ENCODE measurements at places on chromosomes 2 and 18. TPM values are rescaled to one million over a fixed set of nuclear protein-coding genes. Genes with fewer than 3 reads are reported as not detected.

- DNase-seq = no peak
Observed at GRCh38 chr2:10016802-10017258, 26.5 kb upstream of the KLF11 start.

DNA sequence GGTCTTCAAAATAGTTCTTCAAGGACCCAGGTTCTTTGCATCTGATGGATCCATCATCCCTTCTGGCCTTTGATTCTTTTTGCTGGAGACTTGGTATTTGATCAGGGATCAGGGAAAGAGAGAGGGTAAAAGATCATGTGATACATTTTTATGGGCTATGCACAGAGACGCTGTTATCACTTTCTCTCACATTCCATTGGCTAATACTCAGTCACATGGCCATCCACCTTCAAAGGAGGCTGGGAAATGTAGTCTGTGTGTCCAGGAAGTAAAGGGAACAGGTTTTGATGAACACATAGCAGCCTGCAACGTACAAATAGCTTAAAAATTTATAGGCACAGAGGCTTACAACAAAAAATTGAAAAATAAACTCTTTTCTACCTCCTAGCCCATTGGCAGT, 629.6 kb upstream of the FANCL start:
- DNase-seq = no peak

DNA sequence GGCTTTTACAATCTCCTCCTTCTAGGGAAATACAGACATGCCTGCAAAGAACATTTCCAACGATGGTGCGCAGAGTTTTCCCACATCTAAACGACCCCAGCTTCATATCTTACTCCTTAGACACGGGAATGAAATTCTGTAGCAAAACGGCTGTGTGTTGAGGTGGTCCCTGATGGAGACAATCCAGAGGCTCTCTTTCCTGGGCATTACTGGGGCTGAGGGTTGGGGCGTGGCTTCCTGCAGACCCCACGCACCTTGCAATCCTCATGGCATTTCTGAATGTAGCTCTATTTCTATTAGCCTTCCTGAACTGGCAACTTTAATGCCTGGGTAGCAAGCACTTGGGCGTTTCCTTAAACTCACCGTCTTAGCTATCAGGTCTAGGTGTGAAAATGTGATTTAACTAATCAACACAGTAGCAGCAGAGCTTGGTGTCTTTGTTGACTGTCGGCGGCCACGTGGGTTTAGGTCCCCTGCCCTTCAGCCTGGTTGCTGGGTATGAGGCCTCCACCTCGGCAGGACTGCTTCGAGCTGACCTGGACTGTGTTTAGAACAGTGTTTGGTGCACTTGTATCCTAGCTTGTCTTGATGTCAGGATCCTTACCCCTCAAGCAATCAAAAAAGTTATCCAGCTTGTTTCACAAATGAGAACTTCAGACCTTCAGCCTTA, 242.8 kb downstream of the GBX2 start:
- no peak for DNase-seq

- no peak for DNase-seq
Observed at GRCh38 chr2:223969856-223970255, 12.6 kb downstream of the MRPL44 start.

DNA sequence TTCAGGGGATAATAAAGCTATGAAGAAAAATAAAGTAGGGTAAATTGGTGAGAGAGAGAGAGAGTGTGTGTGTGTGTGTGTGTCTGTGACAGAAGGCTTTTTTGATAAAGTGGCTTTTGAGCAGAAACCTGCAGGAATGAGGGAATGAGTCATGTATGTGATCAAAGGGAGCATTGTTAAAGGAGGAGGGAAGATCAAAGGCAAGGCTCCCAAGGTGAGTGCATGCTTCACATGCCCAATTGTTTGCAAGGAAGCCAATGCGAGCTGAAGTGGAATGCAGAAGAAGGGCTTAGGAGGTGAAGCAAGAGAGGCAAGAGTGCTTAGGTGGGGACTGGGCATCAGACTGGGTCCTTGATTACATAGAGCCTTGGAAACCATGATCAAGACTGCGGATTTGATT, 96.8 kb downstream of the DNAH6 start:
- DNase-seq = no peak

MAPK4 gene
- not detected for total RNA-seq

CCDC148 gene
- total RNA-seq = 0.13 TPM

NXPH2 gene
- total RNA-seq = not detected

CTLA4 gene
- total RNA-seq = 1.3 TPM

KHK gene
- 3.0 TPM for total RNA-seq

SERPINB11 gene
- not detected for total RNA-seq

COL4A4 gene
- total RNA-seq = not detected

INO80C gene
- total RNA-seq = 13.8 TPM

DNAJC5G gene
- 1.0 TPM for total RNA-seq

Data from dermis microvascular lymphatic vessel endothelial cell (primary cell).